Stimulated activated CD8-positive, alpha-beta memory T cell treated with anti-CD3 and anti-CD28 coated beads, Interleukin-7, amount 100 ng/mL, for 1 hour (primary cell): ENCODE measurements at places on chromosomes 2 and 18.

- no peak for DNase-seq
Measured at GRCh38 chr18:75249672-75250470, 39.3 kb downstream of the TSHZ1 start.

GRCh38 chr2:95057535-95058370 is 32.2 kb downstream of the MAL start:
- DNase-seq, result no peak

DNA sequence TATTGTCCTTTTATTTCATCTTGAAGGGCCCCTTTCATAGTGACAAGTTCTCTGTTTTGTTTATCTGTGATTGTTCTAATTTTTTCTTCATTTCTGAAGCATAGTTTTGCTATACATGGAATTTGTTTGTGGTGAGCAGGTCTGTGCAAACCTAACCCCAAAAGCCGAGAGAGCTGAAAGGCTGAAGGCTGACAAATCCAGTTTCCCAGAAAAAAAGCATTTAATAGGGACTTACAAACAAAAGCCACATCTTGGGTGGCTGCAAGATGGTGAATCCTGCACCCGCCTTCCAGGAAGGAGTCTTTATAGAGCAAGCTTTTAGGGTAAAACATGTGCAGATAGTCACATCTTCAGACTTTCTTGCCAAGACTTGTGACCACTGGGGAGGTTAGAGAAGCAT is 473.4 kb upstream of the TRIB2 start:
- DNase-seq, result no peak

DNA sequence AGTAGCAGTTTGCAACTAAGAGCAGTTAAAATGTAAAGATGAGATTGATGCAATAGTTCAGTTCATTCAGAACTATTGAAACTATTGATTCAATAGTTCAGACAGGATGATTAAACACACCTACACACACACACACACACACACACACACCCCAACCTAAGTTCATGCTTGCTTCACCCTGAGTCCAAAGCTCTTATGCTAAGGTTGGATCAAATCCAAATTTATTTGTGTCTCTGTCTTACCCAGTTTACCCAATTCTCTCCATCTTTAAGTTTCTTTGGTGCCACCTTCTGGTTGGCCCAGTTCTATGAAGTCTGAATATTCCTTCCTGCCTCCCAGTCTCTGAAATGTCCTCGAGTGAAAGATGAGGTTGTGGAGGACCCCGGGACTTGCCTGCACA is 5.1 kb downstream of the SERPINB8 start:
- no peak for DNase-seq

DNA sequence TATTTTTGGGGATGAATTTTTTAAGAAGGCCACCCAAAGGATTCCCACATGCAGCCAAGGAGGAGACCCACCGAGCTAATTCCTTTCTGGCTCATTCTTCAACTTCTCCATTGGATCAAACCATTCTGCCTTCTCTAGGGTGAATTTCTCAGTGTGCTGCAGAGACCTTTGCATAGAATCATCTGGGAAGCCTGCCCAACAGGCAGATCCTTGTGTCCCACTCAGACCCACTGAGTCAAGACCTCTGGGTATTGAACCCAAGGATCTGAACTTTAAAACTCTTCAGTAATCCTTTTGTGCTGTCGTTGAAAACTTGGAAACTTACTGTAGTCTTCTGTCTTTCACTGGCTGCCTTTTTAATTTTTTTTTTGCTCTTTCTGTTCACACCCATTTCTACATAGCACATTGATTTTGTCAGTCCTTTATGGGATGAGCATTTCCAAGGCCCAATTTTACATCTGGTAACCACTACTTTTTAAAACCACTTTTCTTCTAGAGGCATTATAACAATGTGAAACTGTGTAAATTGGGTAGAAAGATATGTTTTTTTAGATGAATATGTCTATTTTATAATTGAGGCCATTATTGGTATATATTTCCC is 120.2 kb downstream of the TSN start:
- DNase-seq, result no peak

DNA sequence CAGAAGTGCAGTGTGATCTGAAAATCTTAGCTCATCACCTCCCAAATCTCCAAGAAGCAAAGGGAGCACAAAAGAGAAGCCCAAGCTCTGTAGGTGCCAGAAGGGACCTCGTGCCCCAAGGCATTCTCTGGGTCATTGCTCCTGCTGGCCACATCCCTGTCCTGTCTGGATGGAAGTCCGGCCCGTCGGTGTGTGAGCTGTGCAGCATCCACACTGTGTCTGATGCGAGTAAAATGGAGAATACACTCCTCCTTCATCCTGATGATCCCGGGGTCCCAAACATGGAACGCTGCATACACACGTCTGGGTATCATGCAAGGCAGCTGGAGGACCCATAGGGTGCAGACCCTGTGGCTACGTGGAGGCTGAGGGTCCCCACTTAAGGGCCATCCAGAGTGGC is 851.4 kb downstream of the GALR1 start:
- DNase-seq, result no peak

DNA sequence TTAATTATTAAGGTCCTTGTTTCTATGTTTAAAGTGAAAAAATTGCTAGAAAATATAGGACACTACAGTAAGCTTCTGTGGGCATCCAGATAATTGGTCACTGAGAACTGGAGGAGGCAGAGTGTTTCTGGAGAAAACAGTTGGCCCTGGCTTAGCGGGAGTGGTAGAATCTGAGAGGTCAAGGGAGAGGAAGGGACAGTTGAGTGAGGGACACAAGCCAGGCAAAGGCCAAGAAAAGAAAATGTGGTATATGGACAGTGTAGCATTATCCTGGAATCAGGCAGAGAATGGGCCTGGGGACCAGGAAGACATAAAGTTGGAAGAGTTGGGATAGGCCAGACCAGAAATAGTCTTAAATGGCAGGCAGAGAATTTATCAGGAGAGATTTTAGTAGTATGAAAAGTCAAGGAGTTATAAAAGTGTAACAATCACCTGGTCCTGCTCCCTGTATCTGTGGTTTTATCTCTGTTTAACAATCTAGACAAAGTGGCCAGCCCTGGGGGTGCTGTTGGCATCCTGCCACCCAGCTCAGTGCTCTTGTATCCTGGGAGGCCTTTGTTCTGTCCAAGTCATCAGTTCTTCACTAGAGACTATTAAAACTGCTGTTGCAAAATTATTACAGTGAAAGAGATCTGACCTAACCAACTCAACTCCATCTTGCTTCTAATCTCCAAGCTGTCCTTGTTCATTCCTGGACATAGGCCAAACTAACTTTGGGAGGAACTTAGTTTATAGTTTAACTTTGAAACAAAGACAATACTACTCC is 15.4 kb upstream of the MSGN1 start:
- DNase-seq, result no peak

DNA sequence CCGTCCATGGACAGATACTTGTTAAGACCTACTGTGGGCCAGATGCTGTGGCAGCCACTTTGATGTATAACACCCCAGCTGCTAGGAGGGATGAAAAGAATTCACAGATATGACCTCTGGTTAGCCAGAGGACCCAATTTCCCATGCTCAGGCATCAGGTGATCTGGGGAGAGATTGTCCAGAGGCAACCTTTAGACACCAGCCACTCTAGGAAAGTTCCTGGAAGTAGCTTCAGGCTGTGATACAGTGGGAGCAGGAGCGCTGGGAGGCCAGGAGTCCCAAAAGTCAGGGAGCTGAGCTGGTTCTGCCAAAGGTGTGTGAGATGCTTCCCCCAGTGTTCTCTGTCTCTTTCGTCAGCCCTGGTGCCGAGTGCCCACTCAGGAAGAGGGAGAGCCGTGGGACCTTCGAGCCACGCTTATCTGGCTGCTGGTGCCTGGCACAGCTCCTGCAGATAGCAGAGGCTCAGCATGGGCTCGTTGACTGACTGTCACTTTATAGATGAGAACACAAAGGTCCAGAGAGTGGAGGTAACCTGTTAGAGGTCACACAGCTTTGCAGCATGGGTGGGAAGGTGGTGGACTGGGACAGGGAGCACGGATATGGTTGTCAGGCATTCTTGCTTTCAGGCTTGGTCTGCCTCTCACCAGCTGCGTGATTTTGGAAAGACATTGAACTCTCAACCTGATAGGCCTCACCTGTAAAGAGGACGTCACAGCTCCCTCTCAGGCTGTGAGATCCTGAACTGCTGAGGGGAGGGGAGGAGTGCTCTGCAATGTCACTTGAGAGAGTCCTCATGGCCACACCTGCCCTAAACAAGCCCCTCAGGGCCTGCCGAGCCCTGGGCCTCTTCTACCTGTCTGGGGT is 7.8 kb upstream of the RALB start:
- no peak for DNase-seq
